ENCODE measurements at places on chromosomes 3 and 15.

DNA sequence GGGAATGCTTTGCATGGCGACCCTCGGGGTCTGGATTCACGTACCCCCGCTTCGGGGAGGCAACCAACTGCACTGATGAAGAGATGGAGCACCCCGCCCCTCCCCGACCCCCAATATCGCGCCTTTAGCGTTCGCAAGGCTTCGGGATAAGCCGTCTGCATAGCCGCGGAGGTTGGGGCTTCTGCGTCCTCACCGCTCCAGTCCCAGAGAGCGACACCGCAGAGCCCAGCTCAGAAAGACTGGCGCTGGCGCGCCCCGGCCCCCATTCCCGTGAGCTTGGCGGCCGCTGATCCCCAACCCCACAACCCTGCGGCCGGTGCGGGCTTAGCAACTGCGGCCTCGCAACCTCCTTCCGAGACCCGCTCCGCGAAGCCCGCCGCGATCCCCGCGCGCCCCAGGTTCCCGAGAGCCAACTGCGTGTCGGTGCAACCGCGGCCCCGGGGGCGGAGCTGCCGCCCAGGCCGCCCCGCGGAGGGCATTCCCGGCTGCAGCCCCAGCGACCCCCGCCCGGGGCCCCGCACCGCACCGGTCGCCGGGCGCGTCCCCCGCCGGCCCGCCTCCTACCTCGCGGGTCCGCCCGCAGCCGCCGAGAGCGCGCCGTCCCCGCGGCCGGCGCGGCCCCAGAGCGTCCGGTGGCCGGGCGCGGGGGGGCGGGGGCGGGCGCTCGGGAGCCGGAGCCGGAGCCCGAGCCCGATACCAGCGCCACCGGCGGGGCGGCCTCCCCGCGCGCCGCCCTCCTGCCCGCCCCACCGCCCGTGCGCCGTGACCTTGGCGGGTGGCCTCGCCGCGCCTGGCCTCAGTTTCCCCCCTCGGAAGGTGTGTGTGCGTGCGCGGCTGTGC, 79.5 kb downstream of the IQSEC1 start:
- no peak for DNase-seq

GRCh38 chr3:128076483-128077201, 24.4 kb downstream of the SEC61A1 start:
- DNase-seq = no peak

DNA sequence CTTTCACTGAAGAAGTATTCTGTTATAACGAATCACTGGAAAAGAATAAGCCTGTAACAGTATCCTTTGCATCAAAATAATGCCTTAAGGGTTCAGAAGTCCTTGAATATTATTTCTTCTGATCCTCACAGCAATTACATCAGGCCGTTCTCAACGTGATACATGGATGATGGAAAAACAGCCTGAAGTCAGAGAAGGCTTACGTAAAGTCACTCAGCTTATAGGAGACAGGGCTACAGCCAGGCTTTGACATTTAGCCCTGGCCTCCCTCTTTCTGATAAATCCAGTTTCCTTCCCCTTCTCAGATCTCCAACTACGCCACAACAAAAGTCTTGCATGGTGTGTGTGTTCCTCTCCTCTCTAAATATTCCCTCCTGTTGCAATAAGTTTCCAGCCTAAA, 131.9 kb downstream of the ANO10 start:
- DNase-seq = no peak

GRCh38 chr3:13335059-13335458, 85.1 kb downstream of the NUP210 start:
- no peak for DNase-seq

- DNase-seq = no peak
These were observed 173.6 kb upstream of the PROK2 start for GRCh38 chr3:71958533-71958932.

GRCh38 chr15:85753791-85754452, 40.8 kb downstream of the KLHL25 start:
- DNase-seq = no peak

DNA sequence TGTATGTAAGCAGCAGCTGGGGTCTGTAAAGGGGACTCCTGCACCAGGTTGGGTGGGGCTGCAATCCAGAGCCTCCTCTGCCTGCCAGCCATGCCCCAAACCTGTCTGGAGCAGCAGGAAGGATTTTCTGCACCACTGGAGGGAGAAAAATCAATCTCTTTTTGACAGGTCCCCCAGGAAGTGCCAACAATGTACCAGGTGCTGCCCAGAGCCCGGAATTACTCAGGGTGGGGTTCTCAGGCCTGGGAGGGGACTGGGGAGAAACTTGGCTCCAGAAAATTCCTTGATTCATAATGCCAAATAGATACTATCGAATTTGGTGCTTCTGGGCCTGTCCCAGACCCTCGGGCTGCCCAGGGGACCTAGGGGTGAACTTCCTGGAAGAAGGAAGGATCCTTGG, 52.6 kb downstream of the WNT7A start:
- DNase-seq = no peak

DNA sequence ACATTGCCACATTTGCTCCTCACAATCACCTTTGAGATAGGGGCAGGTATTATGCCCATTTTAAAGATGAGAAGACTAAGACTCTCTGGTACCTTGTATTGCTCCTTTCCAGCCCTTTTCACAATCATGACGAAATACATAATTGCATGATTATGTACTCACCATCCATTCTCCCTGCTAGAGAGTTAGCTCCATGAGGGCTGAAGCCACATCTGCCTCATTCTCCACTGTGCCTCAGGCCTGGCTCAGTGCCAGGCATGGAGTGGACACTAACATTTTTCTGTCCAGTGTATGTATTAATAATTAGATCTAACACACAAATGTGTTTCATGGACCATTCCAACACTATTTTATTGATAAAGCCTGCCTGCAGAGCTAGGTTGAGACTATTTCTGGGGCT, 191.4 kb downstream of the MINAR1 start:
- no peak for DNase-seq

GRCh38 chr3:171459137-171459941, 866 bp downstream of the TNIK start:
- DNase-seq = no peak

GRCh38 chr3:76122007-76122406, 336.7 kb upstream of the ZNF717 start:
- DNase-seq = no peak

- no peak for DNase-seq
These were observed 5.9 kb downstream of the MESP2 start for GRCh38 chr15:89781891-89782618.

- DNase-seq = no peak
These were observed 466 bp downstream of the IQSEC1 start for GRCh38 chr3:13072600-13073325.

GRCh38 chr3:196220587-196220986, 4.3 kb downstream of the SLC51A start:
- DNase-seq = no peak

- no peak for DNase-seq
These were observed 787.7 kb downstream of the NAALADL2 start for GRCh38 chr3:175646865-175647264.

GRCh38 chr3:11134794-11135193, 19.5 kb upstream of the HRH1 start:
- peak; percentile 39 for DNase-seq

DNA sequence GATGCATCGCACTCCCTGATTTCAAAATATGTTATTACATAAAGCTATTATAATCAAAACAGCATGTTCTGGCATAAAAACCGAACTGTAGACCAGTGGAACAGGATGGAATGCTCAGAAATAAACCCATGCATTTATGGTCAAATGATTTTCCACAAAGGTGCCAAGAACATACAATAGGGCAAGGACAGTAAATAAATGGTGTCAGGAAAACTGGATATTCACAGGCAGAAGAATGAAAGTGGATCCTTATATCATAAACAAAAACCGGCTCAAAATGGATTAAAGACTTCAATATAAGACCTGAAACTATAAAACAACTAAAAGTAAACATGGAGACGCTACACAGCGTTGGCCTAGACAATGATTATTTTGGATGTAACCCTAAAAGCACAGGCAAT, 22.6 kb downstream of the USP50 start:
- DNase-seq = peak; percentile 26

GRCh38 chr15:26298659-26299170, 435.6 kb upstream of the ATP10A start:
- no peak for DNase-seq

DNA sequence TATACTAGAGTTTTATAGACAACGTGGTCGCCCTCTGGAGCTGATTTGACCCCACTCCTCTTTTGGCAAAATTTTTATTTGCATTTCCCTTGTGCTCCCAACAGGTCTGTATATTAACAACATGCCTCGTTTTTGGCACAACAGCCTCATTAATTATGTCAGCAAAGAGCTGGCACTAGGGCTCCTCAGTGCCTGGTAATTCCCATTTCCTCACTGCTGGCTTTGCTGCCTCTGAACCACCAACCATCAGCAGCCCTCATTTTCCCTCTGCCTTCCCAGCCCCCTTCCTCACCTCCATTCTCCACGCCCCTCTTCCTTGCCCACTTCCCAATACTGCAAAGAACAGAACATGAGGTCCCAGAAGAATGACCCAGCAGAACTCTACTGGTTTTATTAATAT, 204.8 kb downstream of the ABHD5 start:
- no peak for DNase-seq

GRCh38 chr3:66149269-66149668, 71.5 kb upstream of the SLC25A26 start:
- DNase-seq = no peak

GRCh38 chr3:114542359-114542758, 248.5 kb downstream of the TIGIT start:
- DNase-seq = no peak

GRCh38 chr15:39828374-39828931, 45.8 kb upstream of the FSIP1 start:
- DNase-seq = no peak

GRCh38 chr3:115768661-115769060, 145.4 kb downstream of the GAP43 start:
- DNase-seq = no peak

GRCh38 chr15:70273808-70274207, 176.1 kb upstream of the TLE3 start:
- DNase-seq = no peak

DNA sequence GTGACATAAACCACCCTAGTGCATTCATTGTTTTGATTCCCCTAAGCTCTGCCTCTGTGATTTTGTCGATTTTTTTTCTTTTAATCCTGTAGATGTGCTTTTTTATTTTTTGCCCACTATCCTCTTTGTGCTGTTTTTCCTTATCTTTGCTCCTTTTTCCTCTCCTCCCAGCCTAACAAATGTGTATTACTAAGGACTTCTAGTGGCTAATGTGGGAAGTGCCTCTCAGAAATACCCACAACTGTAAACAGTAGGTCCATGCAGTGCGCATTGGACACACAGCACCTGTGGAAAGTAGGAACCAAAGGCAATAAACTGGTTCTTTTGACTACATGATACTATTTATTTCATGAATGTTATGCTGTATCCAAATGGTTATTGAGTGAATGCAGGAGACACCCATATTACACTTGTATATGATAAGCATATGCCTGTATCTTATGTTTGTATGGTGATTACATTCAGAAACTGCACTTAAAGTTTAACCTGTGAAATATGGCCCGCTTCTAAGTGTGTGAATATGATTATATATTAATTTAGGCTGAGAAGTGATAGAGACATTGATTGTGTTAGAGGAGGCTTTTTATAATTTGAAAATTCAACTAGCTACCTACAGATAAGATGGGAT, 147.8 kb downstream of the PLCL2 start:
- no peak for DNase-seq

DNA sequence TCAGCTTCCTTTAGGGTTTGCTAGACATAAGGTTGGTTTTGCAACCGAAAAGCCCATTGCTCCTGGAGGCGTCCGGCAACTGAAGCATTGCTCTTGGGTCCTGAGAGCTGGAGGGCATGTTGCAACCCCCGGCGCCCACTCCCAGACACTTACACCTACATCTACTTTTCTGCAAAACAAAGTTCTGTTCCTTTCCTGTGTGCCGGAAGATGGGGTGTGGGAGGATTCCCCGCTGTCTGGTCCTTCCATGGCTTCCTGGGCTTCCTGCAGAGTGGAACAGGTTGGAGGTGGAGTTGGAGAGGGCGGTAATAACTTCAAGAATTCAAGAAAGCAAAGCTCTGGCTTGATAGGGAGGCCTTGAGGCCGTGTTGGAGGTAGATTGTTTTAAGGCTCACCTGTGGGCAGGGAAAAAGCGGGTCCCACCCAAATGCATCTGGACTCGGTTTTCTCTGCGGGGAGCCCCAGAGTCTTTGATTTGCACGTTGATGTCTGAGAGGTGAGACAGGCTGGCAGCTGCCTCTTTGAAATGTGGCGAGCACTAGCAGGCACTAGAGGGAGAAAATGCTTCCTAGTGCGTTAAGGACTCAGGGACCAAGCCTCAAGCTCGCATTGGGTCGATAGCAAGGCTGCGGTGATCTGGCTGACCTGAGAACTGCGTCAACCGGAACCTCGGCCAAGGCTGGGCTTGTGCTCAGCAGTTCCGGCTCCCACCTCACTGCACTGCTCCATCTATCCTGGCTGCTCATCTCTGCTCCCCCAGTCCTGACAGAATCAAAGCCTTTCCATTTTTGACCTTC, 39.5 kb downstream of the NR2F2 start:
- no peak for DNase-seq

DNA sequence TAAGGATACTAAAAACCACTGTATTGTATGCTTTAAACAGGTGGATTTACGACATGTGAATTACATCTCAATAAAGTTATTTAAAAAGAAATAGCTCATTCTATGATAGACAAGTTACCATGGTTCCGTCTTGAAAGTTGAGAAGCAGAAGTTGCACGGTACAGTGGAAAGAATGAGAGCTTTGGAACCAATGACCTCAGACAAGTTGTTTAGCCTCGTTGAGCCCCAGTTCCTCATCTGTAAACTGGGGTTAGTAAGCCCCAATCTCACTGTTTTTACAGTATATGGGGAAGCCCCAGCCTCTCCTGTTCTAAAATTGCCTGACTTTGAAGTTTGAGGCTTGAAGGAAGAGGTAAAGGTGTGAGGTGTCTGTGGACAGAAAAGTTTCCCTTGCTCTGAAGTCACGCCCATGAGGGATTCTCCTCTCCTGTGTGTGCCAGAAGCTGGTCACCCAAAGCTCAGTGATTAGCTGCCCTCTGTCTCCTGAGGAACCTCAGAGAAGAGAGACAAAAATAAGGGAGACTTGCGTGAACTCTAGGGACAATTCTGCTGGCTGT, 10.0 kb downstream of the CRYGS start:
- no peak for DNase-seq

DNA sequence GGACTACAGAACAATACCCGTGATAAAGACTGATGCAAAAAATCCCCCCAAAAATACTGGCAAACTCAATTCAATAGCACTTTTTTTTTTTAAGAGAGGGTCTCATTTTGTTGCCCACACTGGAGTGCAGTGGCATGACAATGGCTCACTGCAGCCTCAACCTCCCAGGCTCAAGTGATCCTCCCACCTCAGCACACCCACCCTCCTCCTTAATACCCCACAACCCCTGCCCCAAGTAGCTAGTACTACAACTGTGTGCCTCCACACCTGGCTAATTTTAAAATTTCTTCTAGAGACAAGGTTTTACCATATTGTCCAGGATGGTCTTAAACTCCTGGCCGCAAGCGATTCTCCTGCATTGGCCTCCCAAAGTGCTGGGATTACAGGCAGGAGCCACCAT, 11.4 kb downstream of the TOP2B start:
- no peak for DNase-seq

GRCh38 chr15:100981086-100981485, 61.9 kb downstream of the LRRK1 start:
- no peak for DNase-seq

Measured in GM04503 (cell line).